Foreskin melanocyte (primary cell): ENCODE measurements at places on chromosomes 1 and 21.

DNA sequence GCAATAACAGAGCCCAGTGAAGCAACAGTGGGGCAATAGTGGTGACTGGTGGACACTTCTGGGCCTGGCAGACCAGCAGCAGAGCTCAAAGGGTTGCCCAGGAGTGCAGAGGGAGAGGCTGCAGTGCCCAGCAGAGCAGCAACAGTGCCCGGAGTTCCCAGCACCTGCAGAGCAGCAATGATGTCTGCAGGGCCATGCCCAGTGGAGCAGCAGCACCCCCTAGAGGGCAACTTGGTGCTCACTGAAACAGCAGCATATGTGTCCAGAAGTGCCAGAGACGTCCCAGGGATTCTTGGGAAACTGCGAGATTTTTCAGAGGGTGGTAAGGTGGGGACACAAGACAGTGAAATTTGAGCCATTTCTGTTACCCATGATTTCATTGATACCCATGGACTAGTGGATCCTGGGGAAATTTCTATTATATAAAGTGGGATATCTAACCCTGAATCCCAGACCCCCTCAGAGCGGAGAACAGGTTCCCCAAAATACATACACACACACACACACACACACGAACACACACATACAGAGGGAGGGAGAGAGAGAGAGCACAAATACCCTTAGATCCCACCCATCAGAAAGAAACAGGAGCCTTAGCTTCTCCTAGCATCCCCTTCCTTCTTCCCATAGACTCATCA is 156.9 kb upstream of the GJB5 start:
- DNase-seq, result peak; percentile 11

- peak; percentile 58 for DNase-seq
Measured at GRCh38 chr1:83860490-83861221, 138.3 kb downstream of the TTLL7 start.

GRCh38 chr1:152182944-152183361 is 23.9 kb upstream of the RPTN start:
- no peak for DNase-seq

GRCh38 chr1:223125766-223126165 is 17.3 kb downstream of the TLR5 start:
- no peak for DNase-seq

- DNase-seq, result no peak
Measured at GRCh38 chr1:46545784-46546183, 5.7 kb downstream of the KNCN start.

GRCh38 chr1:232861107-232861506 is 55.9 kb downstream of the MAP10 start:
- no peak for DNase-seq

DNA sequence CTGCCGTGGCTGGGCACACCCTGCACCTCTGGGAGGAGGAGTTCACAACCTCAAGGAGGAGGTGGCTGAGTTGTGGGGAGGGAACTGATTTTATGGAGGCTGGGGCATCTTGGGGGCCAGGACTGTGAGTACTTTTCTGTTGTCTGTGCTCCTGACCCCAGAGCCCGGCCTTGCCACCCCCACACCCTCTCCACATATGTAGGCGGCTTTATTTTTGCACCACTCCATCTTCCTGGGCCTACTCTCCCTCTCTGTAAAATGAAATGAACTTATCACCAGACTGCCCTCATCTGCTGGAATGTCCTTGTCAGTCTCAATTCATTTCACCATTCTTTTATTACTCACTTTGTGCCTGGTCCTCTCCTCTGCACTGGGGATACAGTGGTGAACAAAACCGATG is 12.8 kb downstream of the FOXD2 start:
- no peak for DNase-seq
